ENCODE measurements at places on chromosomes 3 and 15.
A peak's percentile ranks its signal among the peaks of the same experiment; 100 is the strongest.

- peak; percentile 25 for DNase-seq
Measured at GRCh38 chr3:48222616-48223513, at the start of gene CAMP. TSS of gene CAMP (plus strand) at chr3:48223495. CDS start at chr3:48223512, 17 bp downstream.

DNA sequence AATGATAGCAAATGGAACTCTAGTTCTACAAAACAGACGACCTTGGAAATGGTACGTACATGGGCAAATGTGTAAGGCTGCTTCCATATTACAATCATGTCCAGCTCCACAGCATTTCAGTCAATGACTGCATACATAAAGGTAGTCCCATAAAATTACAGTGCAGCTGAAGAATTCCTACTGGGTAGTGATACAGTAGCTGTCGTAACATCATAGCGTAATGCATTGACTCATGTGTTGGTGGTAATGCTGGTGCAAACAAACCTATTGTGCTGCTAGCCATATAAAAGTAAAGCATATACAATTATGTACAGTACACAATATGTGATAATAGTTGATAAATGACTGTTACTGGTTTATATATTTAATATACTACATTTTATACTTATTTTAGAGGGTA lies 18.5 kb downstream of the TTC23 start:
- no peak for DNase-seq

DNA sequence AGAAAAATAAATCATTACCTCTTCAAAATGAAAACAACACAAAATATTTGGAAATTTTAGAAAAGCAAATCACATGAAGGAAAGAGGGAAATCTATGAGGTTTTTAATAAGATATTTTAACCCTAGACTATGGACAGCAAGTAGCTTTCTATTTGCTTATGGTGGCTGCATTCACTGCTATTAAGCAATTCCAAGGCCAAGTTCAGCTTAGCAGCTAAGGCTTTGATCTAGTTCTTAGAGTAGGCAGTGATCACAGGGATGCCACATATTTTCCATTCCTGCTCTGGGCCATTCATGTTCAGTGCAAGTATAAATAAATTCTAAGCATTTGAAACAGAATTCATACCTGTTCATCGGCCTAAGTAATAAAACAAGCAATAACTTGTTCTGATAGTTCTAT lies 235.3 kb downstream of the CDIN1 start:
- DNase-seq, result no peak

GRCh38 chr3:193852901-193853300 lies 259.9 kb downstream of the OPA1 start:
- DNase-seq, result no peak

GRCh38 chr3:58068122-58068809 lies 60.0 kb downstream of the FLNB start:
- DNase-seq, result no peak

GRCh38 chr3:46080124-46080968 lies 53.1 kb upstream of the XCR1 start:
- no peak for DNase-seq

DNA sequence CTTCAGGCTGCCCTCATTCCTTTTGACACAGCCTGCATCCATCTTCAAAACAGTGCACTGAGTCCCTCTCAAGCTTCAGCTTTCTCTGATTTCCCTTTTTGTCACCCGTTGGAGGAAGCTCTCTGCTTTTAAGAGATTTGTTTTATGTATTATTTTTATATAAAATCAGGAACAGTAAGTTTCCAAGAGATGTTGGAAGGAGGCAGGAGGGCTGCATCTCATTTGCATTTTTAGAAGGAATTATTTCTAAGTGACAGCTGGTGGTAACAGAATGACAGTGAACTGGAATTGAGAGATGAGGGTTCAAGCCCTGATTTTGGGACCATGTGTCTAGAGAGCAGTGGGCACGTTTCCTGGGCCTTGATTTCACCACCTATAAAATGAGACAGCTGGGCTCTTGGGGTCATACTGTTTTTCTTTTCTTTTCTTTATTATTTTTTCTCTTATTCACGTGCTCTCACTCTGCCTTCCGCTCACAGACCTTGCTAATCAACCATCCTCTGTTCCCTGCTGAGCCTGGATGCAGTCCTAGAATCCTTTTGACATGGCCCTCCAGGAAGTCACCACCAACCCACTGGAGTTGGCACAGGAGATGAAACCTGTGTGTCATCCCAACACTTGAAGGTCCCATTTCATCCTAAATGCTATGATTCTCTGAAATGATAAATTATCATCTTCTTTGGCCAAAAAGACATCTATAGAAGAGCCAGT lies 148.6 kb downstream of the CACNA2D3 start:
- no peak for DNase-seq

DNA sequence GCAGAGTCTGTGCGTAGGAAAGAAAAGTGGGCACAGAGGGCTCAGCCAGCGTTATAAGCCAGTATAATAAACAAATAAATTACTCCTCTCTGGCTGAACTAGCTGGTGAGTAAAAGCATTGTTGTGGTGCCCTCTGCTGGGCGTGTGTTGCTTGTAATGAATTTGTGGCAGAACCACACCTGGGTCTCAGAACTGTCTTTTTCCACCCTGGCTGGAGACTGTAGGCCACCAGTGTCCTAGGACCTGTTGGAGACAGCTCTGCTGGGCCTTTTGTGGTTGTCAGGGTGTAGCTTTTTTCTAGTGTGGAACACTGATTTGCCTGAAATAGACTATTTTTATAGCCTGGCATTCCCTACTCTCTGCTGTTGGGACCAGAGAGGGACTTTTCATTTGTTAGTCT lies 130.5 kb upstream of the EIF1B start:
- DNase-seq, result peak; percentile 33

DNA sequence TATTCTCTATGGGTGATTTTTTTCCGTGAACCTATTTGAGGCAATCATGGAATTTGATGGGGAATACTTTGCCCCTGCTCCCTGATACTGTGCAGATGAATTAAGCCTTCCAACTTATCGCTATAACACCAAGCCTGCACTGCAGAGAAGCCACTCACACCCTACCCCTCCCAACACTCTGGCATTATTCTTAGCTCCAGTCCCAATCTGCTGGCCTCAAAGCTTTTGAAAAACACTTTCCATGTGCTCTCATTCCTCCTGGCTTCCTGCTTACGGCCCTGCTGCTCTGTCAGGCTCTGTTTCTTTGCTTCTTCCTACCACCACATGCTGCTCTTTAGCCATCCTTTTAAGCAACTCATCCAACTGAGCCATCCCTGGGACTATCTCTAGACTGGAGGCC lies 327.8 kb upstream of the SLCO3A1 start:
- DNase-seq, result no peak

DNA sequence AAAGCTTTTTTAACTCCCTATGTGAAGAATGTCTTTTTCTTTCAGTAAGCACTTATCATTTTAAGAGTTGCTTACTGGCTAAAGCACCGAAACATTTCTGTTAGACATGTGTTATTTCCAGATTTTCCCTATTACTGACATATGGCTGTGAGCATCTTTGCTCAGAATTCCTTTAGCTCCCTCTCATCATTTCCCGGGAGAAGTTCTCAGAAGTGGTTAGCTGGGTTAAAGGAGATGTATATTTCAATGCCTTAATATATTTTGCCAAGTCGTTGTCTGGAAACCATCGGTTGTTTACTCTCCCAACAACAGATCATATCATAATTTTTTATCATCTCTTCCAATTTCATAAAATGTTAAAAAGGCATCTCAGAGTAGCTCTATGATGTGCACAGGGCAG lies 396.5 kb downstream of the OCA2 start:
- no peak for DNase-seq

DNA sequence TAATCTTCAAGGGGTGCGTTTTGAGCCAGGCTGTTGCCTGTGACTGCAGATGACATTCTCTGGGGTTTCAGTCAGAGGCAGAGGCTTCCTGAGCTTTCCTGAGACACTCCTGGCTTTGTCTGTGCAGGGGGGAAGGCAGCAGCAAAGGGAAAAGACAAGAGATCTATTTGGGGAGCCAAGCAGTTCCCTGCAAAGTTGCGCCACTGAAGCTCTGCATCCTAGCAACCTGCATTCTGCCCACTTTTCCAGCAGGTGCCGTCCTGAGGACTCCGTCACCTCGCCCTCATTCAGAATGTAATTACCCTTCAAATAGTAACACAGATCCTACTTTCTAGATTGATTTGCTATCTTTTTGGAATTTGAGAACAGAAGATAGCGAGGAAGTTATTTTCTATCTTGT lies 1.9 kb upstream of the TMEM158 start:
- no peak for DNase-seq

DNA sequence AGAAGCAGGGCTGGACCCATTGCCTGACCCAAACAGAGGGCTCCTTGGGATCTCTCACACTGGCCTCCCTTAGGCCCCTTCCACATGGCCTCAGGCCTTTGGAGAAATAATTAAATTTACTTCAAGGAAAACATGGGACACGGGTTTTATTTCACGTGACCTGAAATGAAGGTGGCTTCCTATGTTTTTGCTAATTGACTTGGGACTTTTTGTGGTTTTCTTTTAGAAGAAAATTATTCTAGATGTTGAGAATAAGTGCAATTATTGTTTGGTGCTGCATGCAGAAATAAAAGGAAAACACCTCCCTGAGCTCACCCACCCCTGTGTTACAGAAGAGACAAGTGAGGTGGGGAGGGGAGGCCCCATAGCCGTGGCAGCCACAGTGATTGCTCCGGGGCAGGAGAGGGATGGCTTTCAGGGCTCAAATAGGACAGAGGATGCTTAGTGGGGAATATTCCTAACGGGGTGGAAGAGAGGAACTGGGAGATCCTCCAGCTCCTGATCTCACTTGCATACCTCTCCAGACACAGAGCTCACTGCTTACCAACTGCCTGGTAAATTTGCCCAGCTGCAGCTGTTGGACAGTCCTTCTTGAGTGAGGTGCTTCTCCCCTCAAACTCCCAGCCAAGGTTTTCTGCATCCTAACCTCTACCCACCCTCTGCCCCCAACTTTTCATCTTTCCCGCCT lies 29.2 kb upstream of the RPL29 start:
- no peak for DNase-seq

DNA sequence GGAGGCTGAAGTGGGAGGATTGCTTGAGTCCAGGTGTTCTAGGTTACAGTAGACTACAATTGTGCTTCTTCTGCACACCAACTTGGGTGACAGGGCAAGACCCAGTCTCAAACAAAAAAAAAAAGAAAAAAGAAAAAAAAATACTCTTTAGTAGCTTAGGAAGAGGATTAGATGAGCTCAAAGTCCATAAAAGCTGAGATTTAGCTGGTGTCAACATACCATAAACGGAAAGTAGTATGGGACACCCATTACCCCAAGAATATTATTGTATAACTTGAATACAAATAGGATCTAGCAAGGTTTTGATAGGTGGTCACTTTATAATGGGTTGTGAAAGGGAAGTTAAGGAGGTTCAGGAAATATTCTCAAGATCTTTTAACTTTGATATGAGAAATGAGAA lies 38.0 kb upstream of the ULK4 start:
- no peak for DNase-seq

DNA sequence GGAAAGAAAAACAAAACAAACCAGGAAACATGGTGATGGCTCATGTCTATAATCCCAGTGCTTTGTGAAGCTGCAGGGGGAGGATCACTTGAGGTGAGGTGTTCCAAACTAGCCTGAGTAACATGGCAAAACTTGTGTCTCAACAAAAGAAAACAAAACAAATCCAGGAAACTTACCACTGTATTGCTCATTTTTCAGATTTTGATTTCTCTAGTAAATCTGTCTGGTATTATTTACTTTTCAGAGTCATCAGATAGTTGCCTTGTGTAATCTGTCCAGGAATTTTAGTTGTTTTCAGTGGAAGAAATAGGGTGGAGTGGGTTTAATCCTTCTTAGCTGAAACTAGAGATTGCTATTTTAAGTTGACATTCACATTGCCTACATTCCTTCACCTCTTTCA lies 91.8 kb upstream of the ALCAM start:
- peak; percentile 77 for DNase-seq

DNA sequence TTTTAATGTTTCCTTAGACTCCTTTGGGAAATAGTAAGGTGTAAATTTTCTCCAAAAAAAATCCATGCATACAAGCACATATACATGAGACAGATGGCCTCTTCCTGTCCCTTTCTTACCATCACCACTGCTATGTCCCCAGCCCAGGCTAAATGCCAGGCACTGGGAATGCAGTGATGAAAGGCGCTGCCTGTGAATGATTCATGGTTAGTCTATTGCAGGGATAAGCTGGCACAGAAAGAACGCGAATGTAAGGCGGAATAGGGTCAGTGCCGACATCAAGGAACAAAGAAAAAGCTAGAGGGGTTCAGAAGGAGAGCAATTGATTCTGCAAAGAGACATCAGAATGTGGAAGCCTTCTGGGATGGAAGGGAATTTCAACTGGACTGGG lies 36.2 kb upstream of the CFAP161 start:
- DNase-seq, result no peak

GRCh38 chr3:5874931-5875341 lies 687.4 kb downstream of the EDEM1 start:
- no peak for DNase-seq

DNA sequence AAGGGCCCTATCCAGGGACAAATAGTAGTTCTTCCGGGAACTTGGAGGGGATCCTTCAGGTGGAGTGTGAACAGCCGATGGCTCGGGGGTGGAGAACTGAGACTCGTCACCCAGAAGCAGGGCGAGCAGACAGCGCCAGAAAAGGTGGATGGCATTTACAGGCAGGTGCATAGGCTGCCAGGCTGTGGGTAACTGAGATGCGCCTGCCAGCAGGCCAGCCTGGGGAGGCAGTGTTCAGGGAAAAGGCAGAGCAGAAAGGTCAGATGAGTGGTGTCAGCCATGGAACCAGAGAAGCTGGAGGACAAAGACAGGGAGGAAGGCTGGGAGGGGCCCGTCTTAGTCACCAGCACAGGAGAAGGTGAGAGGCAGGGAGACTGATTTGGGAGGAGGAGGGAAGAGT lies 53.0 kb upstream of the SEC22A start:
- no peak for DNase-seq

- no peak for DNase-seq
Measured at GRCh38 chr3:29099296-29099695, 181.6 kb upstream of the RBMS3 start.

- DNase-seq, result no peak
Measured at GRCh38 chr3:46406443-46406787, 451 bp downstream of the CCR5AS start.

DNA sequence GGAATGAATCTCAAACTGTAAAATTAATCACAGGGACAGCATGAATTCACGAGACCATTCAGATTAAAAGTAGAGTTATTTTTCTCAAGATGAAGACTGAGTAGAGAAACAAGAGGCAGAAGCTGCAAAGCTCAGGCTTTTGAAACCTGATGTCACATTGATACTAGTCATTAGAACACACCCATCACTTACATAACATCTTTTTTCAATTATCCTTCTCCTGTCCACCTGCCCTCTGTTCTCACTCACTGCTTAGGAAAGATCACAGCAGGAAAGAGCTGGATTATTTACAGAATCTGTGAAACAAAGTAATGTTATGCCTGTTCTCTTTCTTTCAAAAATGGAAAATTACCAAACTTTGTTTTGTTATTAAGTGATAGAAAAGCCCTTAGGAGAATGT lies 72.0 kb upstream of the CDAN1 start:
- no peak for DNase-seq
